ENCODE measurements at places on chromosomes 1 and 21. TPM values are rescaled to one million over a fixed set of nuclear protein-coding genes. Genes with fewer than 3 reads are reported as not detected.

DNA sequence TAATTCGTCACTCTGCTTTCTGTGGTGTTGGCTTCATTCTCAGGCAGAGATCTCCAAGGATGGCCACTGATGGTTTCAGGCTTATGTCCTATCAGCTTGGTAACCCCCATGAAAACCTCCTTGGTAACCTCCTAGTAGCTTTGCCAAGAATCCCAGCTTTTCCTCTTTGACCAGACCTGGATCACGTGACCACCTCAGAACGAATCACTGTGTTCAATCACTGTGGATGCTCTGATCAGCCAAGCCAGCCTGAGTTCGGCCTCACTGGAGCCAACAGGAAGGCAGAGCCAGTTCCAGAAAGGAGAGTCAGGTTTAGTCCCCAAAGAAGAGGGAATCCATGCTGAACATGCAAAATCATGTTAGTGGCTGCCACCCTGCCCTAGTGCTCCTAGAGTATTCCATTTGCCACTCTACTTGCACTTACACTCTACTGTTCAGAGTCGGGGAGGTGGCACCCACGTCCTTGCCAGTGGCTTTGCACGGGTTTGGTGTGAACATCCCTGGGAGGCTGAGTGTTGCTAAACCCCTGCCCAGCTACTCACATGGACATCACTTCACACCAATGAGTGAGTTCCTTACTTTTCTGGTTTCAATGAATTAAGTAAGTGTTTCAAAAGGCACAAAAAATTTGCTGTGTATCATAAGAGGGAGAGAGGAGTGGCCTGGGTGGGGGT is 33.5 kb upstream of the SSBP3 start:
- no peak overlapping the region for H3K27ac ChIP-seq
- no peaks in the 10 kb centered on the region for H3K4me1 ChIP-seq
- H3K36me3 ChIP-seq: no peaks in the 10 kb centered on the region
- no peak overlapping the region for H3K4me3 ChIP-seq
- no peaks in the 10 kb centered on the region for H3K27me3 ChIP-seq
- no peak for DNase-seq

DNA sequence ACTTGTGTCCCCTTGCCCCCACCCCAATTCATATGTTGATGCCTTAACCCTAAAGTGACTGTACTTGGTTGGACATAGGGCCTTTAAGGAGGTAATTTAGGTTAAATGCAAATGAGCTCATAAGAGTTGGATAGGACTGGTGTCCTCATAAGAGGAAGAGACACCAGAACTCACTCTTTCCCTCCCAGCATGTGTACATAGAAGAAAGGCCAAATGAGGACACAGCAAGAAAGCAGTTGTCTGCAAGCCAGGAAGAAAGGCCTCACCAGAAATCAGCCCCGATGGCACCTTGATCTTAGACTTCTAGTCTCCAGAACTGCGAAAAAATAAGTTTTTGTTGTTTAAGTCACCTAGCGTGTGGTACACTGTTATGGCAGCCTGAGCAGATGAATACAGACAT is 45.5 kb downstream of the RAB3GAP2 start:
- H3K4me3 ChIP-seq: no peak overlapping the region
- peaks cover 7% of the 10 kb centered on the region for H3K36me3 ChIP-seq
- H3K4me1 ChIP-seq: no peaks in the 10 kb centered on the region
- no peak for DNase-seq

DNA sequence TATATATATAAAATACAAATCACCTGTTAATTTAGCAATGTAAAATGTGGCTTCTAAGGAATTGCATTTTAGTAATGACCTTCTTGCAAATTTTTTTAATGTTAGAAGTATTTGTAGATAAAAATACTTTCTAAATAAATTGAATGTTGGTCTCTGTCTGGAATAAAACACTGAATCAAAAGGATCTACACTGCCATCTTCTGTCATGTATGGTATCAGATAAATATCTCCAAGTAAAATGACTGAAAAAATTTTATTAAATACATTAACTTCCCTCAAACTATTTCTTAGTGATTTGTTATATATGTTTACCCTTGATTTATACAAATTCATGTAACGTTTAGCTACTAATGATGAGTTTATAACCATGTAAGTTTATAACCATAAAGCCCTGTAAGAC is 2029.3 kb downstream of the MRPL39 start:
- H3K36me3 ChIP-seq: no peaks in the 10 kb centered on the region
- H3K4me1 ChIP-seq: no peaks in the 10 kb centered on the region
- H3K4me3 ChIP-seq: no peak overlapping the region
- no peak for DNase-seq
- H3K27me3 ChIP-seq: no peaks in the 10 kb centered on the region

GRCh38 chr21:31366825-31367224 is 22.8 kb upstream of the TIAM1 start:
- no peaks in the 10 kb centered on the region for H3K36me3 ChIP-seq
- no peak overlapping the region for H3K4me3 ChIP-seq
- no peaks in the 10 kb centered on the region for H3K27me3 ChIP-seq
- no peaks in the 10 kb centered on the region for H3K4me1 ChIP-seq
- no peak for DNase-seq

DNA sequence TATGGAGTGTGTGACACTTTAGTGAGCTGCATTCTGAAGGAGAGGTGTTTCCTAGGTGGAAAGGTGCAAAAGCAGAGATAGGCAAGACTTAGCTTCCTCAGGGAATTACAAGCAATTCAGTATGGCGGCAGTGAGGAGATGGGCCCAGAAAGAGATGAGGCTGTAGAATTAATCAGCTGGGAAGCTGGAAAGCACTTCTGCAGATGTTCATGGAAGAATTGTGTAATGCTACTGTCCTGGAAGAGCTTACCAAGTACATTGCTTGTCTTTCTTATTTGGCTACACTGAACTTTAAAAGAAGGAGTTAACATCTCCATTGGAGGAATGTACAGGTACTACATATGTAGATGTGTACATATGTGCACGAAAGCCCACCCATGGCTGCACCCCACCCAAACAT is 103.7 kb upstream of the DPT start:
- no peaks in the 10 kb centered on the region for H3K27me3 ChIP-seq
- H3K4me3 ChIP-seq: no peak overlapping the region
- no peak overlapping the region for H3K27ac ChIP-seq
- H3K36me3 ChIP-seq: no peaks in the 10 kb centered on the region

DNA sequence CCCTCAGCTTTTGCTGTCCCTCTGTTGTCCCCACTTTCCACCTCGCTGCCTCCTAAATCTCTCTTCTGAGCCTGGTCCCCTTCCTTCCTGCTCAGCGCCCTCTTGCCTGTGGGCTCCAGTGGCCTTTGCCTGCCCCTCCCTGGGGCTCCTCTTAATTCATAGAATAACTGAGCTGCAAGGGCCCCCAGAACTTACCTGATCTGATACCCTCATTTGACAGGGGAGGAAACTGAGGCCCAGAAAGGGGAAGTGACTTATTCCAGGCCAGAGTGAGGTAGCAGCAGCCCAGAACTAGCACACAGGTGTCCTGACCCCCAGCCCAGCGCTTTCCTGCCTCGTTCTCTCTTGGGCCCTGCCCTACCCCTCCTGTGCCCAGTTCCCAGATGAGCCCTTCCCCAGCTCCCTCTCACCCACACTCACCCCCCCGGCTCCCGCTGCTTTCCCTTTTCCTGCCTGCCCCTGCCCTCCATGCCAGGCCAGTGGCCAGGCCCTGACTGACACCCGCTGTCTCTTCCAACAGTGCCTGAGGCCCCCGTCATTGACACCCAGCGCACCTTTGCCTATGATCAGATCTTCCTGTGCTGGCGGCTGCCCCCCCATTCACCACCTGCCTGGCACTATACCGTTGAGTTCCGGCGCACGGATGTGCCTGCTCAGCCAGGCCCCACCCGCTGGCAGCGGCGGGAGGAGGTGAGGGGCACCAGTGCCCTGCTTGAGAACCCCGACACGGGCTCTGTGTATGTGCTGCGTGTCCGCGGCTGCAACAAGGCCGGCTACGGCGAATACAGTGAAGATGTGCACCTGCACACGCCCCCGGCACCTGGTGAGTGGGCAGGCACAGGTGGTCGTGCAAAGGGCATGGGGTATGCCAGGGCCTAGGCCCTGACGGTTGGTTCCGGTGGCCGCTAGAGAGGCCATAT is 5.7 kb downstream of the TRIM46 start:
- DNase-seq: no peak
- H3K27me3 ChIP-seq: no peaks in the 10 kb centered on the region
- no peak overlapping the region for H3K27ac ChIP-seq
- no peak overlapping the region for H3K4me3 ChIP-seq

GRCh38 chr21:43919871-43920801 is 55.1 kb downstream of the AGPAT3 start:
- H3K27ac ChIP-seq: no peak overlapping the region
- no peak overlapping the region for H3K4me3 ChIP-seq
- no peaks in the 10 kb centered on the region for H3K27me3 ChIP-seq
- H3K4me1 ChIP-seq: peaks cover 40% of the 10 kb centered on the region
- H3K36me3 ChIP-seq: peaks cover 9% of the 10 kb centered on the region
- DNase-seq: peak; percentile 28

GRCh38 chr1:85943526-85943925 is 213.0 kb downstream of the COL24A1 start:
- no peaks in the 10 kb centered on the region for H3K27me3 ChIP-seq
- no peak overlapping the region for H3K4me3 ChIP-seq
- no peak overlapping the region for H3K27ac ChIP-seq
- H3K4me1 ChIP-seq: no peaks in the 10 kb centered on the region
- H3K36me3 ChIP-seq: no peaks in the 10 kb centered on the region

DNA sequence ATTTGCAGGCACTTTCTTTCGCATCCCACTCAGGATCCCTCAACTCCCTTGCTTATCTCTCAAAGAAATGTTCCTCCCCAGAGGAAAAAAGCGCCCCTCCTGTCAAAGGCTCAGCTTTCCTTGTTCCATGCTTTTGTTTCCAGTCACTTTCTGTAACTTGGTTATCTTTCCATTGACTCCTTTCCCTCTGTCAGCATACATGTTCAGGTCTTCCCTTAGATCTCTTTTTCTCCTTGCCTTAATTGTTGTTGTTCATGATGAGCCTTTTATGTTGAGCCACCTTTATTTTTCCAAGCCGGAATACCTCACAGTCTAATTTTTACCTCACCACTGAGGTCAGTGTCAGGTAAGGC is 46.5 kb upstream of the PODN start:
- no peak for DNase-seq
- H3K4me3 ChIP-seq: peak overlapping the region; percentile 67
- peak overlapping the region; percentile 63 for H3K27ac ChIP-seq
- no peaks in the 10 kb centered on the region for H3K27me3 ChIP-seq

- no peaks in the 10 kb centered on the region for H3K27me3 ChIP-seq
- H3K4me1 ChIP-seq: peaks cover 50% of the 10 kb centered on the region
- DNase-seq: no peak
- H3K27ac ChIP-seq: peak overlapping the region; percentile 18
Observed at GRCh38 chr1:154466921-154467417, 35.0 kb upstream of the TDRD10 start.

GRCh38 chr21:17981060-17981740 is 162.0 kb upstream of the C21orf91 start:
- no peaks in the 10 kb centered on the region for H3K4me1 ChIP-seq
- no peak overlapping the region for H3K27ac ChIP-seq
- H3K27me3 ChIP-seq: no peaks in the 10 kb centered on the region
- H3K4me3 ChIP-seq: no peak overlapping the region
- no peaks in the 10 kb centered on the region for H3K36me3 ChIP-seq

DNA sequence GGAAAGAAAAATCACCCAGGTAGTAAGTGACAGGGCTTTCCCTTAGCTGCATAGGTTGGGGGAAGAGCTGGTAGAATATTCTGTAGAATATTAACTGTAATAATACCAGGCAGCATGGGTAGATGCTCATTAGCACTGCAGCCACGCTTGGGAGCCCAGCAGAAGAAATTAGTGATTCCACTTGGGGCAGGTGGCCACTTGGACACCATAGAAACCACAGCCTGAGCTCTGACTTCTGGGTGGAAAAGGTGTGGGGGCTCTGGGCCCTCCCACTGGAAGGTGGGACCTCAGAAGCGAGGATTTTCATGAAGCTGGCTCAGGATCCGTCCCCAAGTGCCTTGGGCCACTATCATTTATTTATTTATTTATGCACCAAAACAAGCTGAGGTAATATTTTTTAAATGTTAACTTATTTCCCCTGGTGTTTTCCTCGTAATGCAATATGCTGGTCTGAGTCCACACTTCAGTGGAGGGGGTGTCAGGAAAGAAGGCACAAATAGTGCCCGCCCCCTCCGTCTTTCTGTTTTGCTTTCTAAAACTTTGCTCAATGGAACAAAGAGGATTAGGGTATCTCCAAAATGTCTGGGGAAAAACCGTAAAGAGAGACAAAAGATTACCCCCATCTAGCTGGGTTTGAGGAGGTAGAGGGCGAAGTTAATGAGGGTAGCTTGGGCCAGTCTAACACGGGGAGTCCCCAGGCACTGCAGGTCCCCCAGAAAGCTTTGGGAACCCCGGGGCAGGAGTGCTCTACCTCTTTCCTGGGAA is 75.2 kb upstream of the GADD45A start:
- no peak overlapping the region for H3K4me3 ChIP-seq
- H3K27ac ChIP-seq: no peak overlapping the region
- H3K4me1 ChIP-seq: peaks cover 6% of the 10 kb centered on the region
- no peak for DNase-seq
- H3K36me3 ChIP-seq: no peaks in the 10 kb centered on the region

- H3K27me3 ChIP-seq: peaks cover 2% of the 10 kb centered on the region
- H3K36me3 ChIP-seq: no peaks in the 10 kb centered on the region
- DNase-seq: no peak
- no peaks in the 10 kb centered on the region for H3K4me1 ChIP-seq
- H3K27ac ChIP-seq: no peak overlapping the region
- no peak overlapping the region for H3K4me3 ChIP-seq
Observed at GRCh38 chr1:29711582-29712283, 475.4 kb downstream of the PTPRU start.

DNA sequence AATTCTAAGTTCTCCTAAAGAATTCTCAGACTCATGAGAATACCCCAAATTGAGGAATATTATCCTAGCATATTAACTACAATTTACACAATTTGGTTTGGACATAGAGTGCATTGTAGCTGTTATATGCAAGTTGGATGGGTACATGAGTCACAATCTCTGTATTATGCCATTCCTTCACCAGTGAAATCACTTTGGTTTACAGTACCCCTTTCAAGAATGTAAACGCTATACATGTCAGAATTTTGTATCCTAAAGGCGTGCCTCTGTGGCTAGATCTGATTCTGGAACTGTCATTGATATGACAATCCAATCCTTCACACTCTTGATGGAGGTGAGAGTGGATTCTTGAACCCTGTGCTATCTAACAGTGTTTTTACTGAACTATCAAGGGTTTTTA is 6.7 kb upstream of the IL10RB start:
- peaks cover 27% of the 10 kb centered on the region for H3K4me1 ChIP-seq
- no peaks in the 10 kb centered on the region for H3K27me3 ChIP-seq
- DNase-seq: no peak
- H3K36me3 ChIP-seq: peaks cover 68% of the 10 kb centered on the region
- no peak overlapping the region for H3K27ac ChIP-seq
- no peak overlapping the region for H3K4me3 ChIP-seq

- DNase-seq: no peak
- peaks cover 58% of the 10 kb centered on the region for H3K4me1 ChIP-seq
- no peaks in the 10 kb centered on the region for H3K36me3 ChIP-seq
- H3K27me3 ChIP-seq: no peaks in the 10 kb centered on the region
Observed at GRCh38 chr1:212670301-212670700, 29.3 kb downstream of the BATF3 start.

GRCh38 chr1:172132836-172133235 is 287.6 kb upstream of the C1orf105 start:
- no peak overlapping the region for H3K27ac ChIP-seq
- H3K36me3 ChIP-seq: no peaks in the 10 kb centered on the region
- H3K4me3 ChIP-seq: no peak overlapping the region
- H3K4me1 ChIP-seq: no peaks in the 10 kb centered on the region

UQCRHL gene
- total RNA-seq: 1.1 TPM

DESI2 gene
- total RNA-seq: 43.7 TPM

RORC gene
- total RNA-seq: 21.7 TPM

PPCS gene
- total RNA-seq: 55.0 TPM

SPRR5 gene
- not detected for total RNA-seq

OR6K6 gene
- total RNA-seq: not detected

SLC2A5 gene
- total RNA-seq: 1.7 TPM

MAP3K21 gene
- total RNA-seq: 9.2 TPM

EPHB2 gene
- total RNA-seq: 5.0 TPM
